ENCODE measurements at places on chromosomes 1 and 21.
A peak's percentile ranks its signal among the peaks of the same experiment; 100 is the strongest.

- 0 out of 2 replicates have a peak overlapping the region, but pooled peaks have one; percentile 21 for H3K27ac ChIP-seq
- H3K27me3 ChIP-seq = no peaks in the 10 kb centered on the region
- no peak for DNase-seq
- H3K4me1 ChIP-seq = peaks cover 12% of the 10 kb centered on the region
- no peaks in the 10 kb centered on the region for H3K36me3 ChIP-seq
These were observed 18.8 kb downstream of the PTPRC start for GRCh38 chr1:198657550-198658064.

GRCh38 chr1:119947468-119947867 is 51.2 kb upstream of the ADAM30 start:
- no peaks in the 10 kb centered on the region for H3K4me1 ChIP-seq
- no peak overlapping the region for H3K4me3 ChIP-seq
- no peak for DNase-seq

GRCh38 chr1:192382758-192383157 is 66.0 kb downstream of the RGS21 start:
- DNase-seq = no peak
- no peak overlapping the region for H3K27ac ChIP-seq
- H3K27me3 ChIP-seq = no peaks in the 10 kb centered on the region
- H3K4me3 ChIP-seq = no peak overlapping the region
- peaks cover 12% of the 10 kb centered on the region for H3K4me1 ChIP-seq

GRCh38 chr1:204217648-204218000 is 3.8 kb upstream of the GOLT1A start:
- H3K27me3 ChIP-seq = no peaks in the 10 kb centered on the region
- H3K4me3 ChIP-seq = no peak overlapping the region
- H3K36me3 ChIP-seq = no peaks in the 10 kb centered on the region
- DNase-seq = no peak
- H3K27ac ChIP-seq = no peak overlapping the region
- H3K4me1 ChIP-seq = peaks cover 11% of the 10 kb centered on the region

DNA sequence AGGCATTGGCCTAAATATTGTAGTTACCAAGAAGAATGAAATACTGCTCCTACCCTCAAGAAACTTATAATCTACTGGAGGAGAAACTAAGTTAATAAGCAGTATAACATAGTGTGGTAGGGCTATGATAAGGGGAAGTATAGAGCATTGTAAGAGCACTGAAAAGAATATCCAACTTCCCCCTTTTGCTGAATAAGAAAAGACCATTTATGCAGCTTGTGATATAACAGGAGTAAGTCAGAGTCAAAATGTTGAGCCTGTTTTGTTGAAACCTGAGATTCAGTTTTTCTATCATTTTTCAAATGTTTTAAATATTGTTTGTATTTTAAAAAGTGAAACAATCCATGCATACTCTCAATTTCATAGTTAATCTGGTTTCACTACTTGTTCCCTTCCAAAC is 48.3 kb upstream of the FCRL4 start:
- no peaks in the 10 kb centered on the region for H3K36me3 ChIP-seq
- DNase-seq = no peak
- no peaks in the 10 kb centered on the region for H3K4me1 ChIP-seq
- no peak overlapping the region for H3K4me3 ChIP-seq

DNA sequence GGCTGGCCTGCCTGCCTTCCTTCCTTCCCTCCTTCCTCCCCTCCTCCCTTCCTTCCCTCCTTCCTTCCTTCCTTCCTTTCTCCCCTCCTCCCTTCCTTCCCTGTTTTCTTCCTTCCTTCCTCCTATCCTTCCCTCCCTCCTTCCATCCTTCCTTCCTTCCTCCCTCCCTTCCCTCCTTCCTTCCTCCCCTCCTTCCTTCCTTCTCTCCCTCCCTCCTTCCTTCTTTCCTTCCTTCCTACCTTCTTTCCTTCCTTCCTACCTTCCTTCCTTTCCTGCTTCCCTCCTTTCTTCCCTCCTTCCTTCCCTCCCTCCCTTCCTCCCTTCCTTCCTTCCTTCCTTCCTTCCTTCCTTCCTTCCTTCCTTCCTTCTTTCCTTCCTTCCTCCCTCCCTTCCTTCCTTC is 70.1 kb upstream of the PTGFR start:
- no peak overlapping the region for H3K27ac ChIP-seq
- no peaks in the 10 kb centered on the region for H3K27me3 ChIP-seq
- peaks cover 7% of the 10 kb centered on the region for H3K4me1 ChIP-seq
- no peaks in the 10 kb centered on the region for H3K36me3 ChIP-seq
- DNase-seq = no peak
- no peak overlapping the region for H3K4me3 ChIP-seq

GRCh38 chr1:187655104-187655503 is 826.4 kb downstream of the PLA2G4A start:
- no peak overlapping the region for H3K4me3 ChIP-seq
- DNase-seq = no peak
- no peaks in the 10 kb centered on the region for H3K4me1 ChIP-seq

DNA sequence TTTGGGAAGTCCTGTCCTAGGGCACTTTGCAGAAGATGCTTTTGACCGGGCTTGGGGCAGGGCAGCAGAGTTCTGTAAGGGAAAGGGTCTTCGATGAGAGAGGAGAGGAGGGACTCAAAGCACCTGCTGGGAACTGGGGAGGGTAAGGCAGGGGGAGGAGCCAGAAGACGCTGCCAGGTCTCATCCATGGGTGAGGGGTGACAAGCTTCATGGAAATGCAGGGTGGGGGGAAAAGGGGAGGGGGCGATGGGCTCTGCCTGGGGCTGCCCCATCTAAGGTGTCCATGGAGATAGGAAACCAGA is 20.9 kb upstream of the C2CD2 start:
- H3K4me1 ChIP-seq = peaks cover 20% of the 10 kb centered on the region
- DNase-seq = no peak
- H3K4me3 ChIP-seq = no peak overlapping the region
- no peak overlapping the region for H3K27ac ChIP-seq

- DNase-seq = no peak
- H3K36me3 ChIP-seq = no peaks in the 10 kb centered on the region
- no peak overlapping the region for H3K4me3 ChIP-seq
- no peak overlapping the region for H3K27ac ChIP-seq
- H3K4me1 ChIP-seq = 0 out of 2 replicates have a peak, but pooled peaks cover 3% of the 10 kb centered on the region
These were observed 651.3 kb downstream of the PTPRC start for GRCh38 chr1:199290186-199290585.

GRCh38 chr1:45272913-45273371 is 53.8 kb upstream of the HPDL start:
- no peak overlapping the region for H3K27ac ChIP-seq
- no peak overlapping the region for H3K4me3 ChIP-seq
- peaks cover 7% of the 10 kb centered on the region for H3K4me1 ChIP-seq
- no peak for DNase-seq

- 0 out of 2 replicates have a peak, but pooled peaks cover under 1% of the 10 kb centered on the region for H3K4me1 ChIP-seq
- no peaks in the 10 kb centered on the region for H3K36me3 ChIP-seq
- H3K27ac ChIP-seq = no peak overlapping the region
- H3K4me3 ChIP-seq = no peak overlapping the region
- no peak for DNase-seq
- no peaks in the 10 kb centered on the region for H3K27me3 ChIP-seq
These were observed 37.1 kb upstream of the MCOLN3 start for GRCh38 chr1:85085417-85085816.

GRCh38 chr1:116496380-116496779 is 74.4 kb downstream of the CD58 start:
- peaks cover 19% of the 10 kb centered on the region for H3K4me1 ChIP-seq
- no peak overlapping the region for H3K4me3 ChIP-seq
- H3K36me3 ChIP-seq = no peaks in the 10 kb centered on the region
- DNase-seq = no peak

DNA sequence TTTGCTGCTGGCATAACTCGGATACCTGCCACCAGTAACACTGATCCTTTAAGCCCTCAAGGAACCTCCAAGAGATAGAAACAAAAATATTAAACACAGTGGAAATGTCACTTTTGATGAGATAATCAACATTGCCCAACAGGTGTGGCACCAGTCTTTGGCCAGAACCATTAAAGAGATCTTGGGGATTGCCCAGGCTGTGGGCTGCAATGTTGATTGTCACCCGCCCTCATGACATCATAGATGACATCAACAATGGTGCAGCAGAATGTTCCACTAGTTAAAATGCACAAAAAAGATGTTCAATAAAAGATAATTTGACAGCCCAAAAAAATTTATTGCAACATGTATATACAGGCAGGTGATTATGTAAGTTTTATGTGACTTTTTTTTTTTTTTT is 20.2 kb upstream of the ZMYM1 start:
- peaks cover 21% of the 10 kb centered on the region for H3K27me3 ChIP-seq
- H3K4me1 ChIP-seq = no peaks in the 10 kb centered on the region
- no peak for DNase-seq
- no peak overlapping the region for H3K27ac ChIP-seq
- H3K36me3 ChIP-seq = peaks cover 8% of the 10 kb centered on the region
- no peak overlapping the region for H3K4me3 ChIP-seq

DNA sequence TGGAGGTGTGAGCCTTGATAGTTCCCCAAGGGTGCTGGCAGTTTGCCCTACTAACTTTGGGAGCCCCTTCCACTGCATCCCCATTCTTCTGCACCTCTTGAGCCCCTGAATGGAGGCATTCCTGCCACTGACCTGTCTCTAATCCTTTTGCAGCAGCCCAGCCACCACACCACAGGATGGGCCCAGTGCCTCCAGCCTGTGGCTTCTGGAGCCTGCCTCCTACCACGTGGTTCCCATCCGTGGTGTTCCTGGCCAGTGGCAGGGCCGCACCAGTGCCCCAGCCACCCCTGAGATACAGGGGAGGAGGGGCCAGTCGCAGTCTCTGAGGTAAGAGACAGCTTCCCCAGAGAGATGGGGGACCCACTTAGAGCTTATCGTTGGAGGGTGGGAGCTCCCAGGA is 14.4 kb downstream of the INAVA start:
- no peaks in the 10 kb centered on the region for H3K27me3 ChIP-seq
- H3K4me1 ChIP-seq = no peaks in the 10 kb centered on the region
- no peak overlapping the region for H3K27ac ChIP-seq
- H3K36me3 ChIP-seq = peaks cover 35% of the 10 kb centered on the region

- peaks cover 23% of the 10 kb centered on the region for H3K4me1 ChIP-seq
- no peaks in the 10 kb centered on the region for H3K36me3 ChIP-seq
- DNase-seq = no peak
- H3K27me3 ChIP-seq = peaks cover 8% of the 10 kb centered on the region
- H3K4me3 ChIP-seq = no peak overlapping the region
These were observed 13.9 kb downstream of the CRYBG2 start for GRCh38 chr1:26340047-26340481.

DNA sequence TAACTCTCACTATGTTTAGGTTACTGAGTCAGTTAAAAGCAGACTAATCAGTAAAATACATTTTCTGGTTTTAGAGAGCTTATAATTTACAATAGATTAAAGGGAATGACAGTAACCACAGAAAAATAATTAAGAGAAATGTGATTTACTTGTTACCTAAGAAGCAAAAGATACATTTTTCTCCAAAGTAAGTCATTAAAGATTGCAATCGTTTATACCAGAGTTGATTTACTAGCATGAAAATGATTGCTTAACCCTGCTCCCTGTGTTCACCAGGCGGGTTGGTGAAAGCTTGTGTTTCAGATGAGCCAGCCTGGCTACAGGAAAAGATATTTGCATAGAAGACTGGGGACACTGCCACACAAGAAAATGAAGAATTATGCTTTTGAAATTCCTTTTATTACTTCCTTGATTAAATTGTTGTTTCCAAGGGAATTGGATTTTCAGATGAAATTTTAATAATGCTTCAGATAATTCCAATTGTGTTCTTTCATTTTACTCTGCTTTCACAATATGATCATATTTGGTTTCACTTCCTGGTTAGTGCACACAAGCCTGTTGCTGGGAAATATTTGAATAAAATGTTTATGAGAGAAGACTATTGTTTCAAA is 27.9 kb downstream of the LRRC8B start:
- no peak overlapping the region for H3K27ac ChIP-seq
- H3K36me3 ChIP-seq = no peaks in the 10 kb centered on the region
- peaks cover 56% of the 10 kb centered on the region for H3K4me1 ChIP-seq
- H3K27me3 ChIP-seq = no peaks in the 10 kb centered on the region

- no peak overlapping the region for H3K27ac ChIP-seq
- H3K4me1 ChIP-seq = peaks cover 10% of the 10 kb centered on the region
- peaks cover 14% of the 10 kb centered on the region for H3K27me3 ChIP-seq
- H3K36me3 ChIP-seq = peaks cover 64% of the 10 kb centered on the region
- no peak overlapping the region for H3K4me3 ChIP-seq
These were observed 2.7 kb downstream of the PER3 start for GRCh38 chr1:7786795-7787194.

DNA sequence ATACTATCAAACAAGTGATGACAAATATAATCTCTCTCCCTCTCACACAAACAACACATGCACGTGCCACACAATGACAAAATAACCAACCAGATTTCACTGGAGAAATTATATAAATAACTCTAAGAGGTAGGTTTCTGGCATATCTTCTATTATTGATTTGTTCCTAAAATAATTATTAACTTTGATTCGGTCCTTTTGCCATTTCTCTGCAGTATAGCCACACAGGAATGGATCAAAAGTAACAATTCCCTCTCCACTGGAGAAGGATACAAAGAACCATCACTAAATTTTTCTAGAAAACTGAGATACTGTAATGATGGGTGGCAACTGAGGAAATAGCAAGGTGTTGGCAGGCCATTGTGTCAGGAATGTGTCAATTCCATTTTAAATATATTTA is 33.4 kb downstream of the ARNT start:
- peaks cover 10% of the 10 kb centered on the region for H3K4me1 ChIP-seq
- peak overlapping the region; percentile 5 for H3K27ac ChIP-seq
- DNase-seq = no peak
- peaks cover 13% of the 10 kb centered on the region for H3K36me3 ChIP-seq

- no peaks in the 10 kb centered on the region for H3K27me3 ChIP-seq
- peaks cover 18% of the 10 kb centered on the region for H3K36me3 ChIP-seq
- no peak overlapping the region for H3K27ac ChIP-seq
- H3K4me1 ChIP-seq = peaks cover 7% of the 10 kb centered on the region
- H3K4me3 ChIP-seq = no peak overlapping the region
These were observed 29.9 kb upstream of the SNX27 start for GRCh38 chr1:151581921-151582320.

DNA sequence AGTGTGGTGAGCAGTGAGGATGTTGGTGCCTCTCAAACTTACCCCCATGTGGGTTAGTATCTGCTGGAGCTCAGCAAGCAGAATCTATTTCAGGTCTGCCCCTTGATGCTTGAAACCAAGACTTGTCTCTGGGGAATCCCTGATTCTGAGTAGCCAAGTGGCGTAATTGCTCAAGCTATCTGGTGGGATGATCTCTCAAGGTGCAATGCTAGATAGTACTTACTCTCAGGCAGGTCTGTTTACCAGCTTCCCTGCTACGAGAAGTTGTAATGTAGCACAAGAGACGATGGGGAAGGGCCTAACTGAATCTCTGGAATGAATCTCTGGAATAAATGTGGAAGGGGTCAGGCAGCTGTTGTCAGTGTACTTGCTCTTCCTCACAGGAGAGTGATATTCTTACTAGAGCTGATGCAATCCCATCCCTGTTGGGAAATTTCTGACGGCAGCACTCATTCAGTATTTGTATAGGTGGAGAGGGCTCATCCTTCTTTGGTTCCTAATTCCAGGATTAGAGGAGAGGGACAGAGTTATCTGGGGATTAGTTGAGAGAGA is 65.4 kb downstream of the MACF1 start:
- DNase-seq = no peak
- no peak overlapping the region for H3K4me3 ChIP-seq
- no peaks in the 10 kb centered on the region for H3K27me3 ChIP-seq
- no peaks in the 10 kb centered on the region for H3K36me3 ChIP-seq
- peaks cover 73% of the 10 kb centered on the region for H3K4me1 ChIP-seq
- peak overlapping the region; percentile 24 for H3K27ac ChIP-seq

GRCh38 chr21:9753943-9754342 is 767.4 kb upstream of the TPTE start:
- no peak overlapping the region for H3K27ac ChIP-seq
- H3K4me1 ChIP-seq = no peaks in the 10 kb centered on the region
- DNase-seq = no peak

- no peaks in the 10 kb centered on the region for H3K36me3 ChIP-seq
- H3K27ac ChIP-seq = no peak overlapping the region
- no peaks in the 10 kb centered on the region for H3K27me3 ChIP-seq
- H3K4me3 ChIP-seq = no peak overlapping the region
- DNase-seq = no peak
- peaks cover 31% of the 10 kb centered on the region for H3K4me1 ChIP-seq
These were observed 115.6 kb upstream of the SLC45A1 start for GRCh38 chr1:8202182-8202905.

Data from WTC11 (cell line).